ENCODE measurements at places on chromosomes 3 and 15.

GRCh38 chr3:44510000-44510368, 32.5 kb upstream of the ZNF445 start:
- no peak for DNase-seq

GRCh38 chr15:72934921-72935320, 117.3 kb upstream of the NEO1 start:
- DNase-seq: no peak

- DNase-seq: no peak
Observed at GRCh38 chr3:147620906-147621305, 211.7 kb downstream of the ZIC1 start.

GRCh38 chr3:128801779-128802380, 75.9 kb downstream of the RAB7A start:
- no peak for DNase-seq

DNA sequence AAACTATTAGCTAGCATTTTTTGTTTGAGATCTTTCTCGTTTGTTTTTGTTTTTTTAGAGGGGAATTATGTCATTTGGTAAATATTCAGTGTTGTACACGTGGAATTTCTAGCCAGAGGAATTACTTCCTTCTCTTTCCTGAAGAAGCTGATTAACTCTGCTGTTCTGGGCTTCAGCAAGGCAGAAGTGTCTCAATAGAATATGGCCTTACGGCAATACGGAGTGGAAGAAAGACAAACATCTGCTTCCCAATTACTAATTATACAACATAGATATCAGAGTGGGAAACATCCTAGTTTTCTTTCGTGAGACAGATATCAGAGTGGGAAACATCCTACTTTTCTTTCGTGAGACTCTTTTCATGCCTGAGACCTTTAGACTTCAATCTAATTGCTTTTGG, 11.9 kb downstream of the P3H2 start:
- DNase-seq: no peak

DNA sequence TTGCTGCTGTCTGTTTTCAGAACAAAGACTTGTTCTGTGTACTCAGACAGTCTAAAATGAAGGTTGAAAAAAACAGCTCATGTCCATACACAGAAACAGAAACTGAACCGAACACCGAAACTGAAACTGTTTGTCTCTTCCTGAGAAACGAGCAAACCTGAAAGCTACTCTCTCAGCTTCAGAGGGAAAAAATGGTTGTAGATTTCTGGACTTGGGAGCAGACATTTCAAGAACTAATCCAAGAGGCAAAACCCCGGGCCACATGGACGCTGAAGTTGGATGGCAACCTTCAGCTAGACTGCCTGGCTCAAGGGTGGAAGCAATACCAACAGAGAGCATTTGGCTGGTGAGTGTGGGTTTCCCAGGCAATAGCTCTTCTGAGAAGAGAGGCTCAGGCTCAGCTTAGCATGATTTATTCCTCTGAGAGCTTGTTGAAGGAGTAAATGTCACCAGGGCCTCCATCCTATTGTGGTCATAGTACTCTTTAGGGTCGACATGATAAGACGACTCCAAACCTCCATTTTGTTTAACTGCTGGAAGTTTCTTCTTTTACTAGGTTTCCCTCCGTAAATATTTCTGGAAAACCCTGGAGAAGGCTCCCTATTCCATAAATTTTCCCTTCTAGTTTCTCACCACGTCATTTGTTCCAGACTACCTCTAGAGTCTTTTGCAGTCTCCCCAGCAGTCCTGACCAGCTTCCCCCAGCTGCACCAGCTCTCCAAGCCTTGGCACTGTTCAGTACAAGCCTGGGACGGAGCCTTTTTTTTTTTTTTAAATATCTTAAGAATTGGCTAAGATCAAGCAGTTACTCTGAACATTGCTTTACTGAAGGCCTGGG, at the start of gene RTP4:
RTP4 (plus strand) TSS at position 135 of the 838 bp plus-strand sequence; CDS start at position 192, 57 bp downstream.
- DNase-seq: no peak

DNA sequence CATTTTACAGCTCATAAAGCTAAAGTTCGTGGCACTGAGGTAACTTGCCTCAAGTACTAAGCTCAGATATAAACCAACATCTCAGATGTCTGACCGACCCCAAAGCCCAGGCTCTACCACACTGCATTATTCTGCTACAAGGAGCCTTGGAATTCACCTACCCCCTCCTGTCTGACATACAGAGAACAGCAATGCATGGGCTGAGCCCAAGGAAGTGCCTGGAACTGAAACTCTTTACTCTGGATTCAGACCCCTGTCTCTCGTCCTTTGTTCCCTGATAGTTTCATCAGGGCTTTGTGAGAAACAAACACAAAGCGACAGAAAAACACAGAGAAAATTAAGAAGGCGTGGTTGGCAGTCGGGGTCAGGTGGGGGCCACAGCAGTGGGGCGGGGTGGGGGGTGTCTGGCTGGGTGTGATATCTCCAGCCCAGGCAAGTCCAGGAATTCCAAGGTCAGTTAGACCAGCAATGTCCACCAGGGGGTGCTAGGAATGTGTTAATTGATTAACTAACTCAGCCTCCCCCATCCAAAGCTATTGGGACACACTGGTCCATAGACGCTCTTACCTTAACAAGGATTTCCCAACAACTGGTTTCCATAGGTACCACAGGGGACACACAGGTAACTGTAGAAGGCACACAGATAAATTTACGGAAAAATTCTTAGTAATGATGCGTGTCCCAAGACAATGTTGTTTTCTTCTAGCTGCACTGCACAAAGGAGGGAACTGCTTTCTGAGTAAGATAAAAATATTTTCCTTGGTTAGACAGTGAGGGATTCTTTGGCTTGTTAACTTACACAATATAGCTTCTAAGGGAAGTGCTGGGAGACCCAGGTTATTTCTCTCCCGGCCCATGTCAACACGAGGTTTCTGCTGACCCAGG, 18.8 kb upstream of the SSUH2 start:
- DNase-seq: no peak

GRCh38 chr3:12577379-12577778, 20.5 kb downstream of the MKRN2 start:
- no peak for DNase-seq

GRCh38 chr15:36905908-36906307, 194.4 kb downstream of the MEIS2 start:
- no peak for DNase-seq

DNA sequence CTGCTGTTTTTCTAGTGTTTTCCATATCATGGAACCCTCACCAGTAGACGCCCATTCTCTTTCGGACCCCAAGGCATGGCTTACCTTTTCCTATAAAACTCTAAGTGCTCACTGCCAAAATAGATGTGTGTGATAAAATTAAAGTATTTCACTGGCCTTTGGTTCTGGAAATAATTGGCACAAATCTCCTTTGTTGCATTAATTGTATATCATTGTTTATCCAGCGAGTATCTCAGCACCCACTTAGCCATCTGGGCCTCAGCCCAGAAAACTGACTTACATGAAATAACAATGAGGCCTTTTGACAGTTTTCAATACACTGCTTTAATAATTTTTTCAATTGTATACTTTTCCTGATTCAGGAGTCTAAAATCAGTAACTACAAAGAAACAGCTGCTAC, 105.1 kb downstream of the MECOM start:
- no peak for DNase-seq

GRCh38 chr15:89972085-89972484, 29.0 kb upstream of the ZNF710 start:
- DNase-seq: no peak

DNA sequence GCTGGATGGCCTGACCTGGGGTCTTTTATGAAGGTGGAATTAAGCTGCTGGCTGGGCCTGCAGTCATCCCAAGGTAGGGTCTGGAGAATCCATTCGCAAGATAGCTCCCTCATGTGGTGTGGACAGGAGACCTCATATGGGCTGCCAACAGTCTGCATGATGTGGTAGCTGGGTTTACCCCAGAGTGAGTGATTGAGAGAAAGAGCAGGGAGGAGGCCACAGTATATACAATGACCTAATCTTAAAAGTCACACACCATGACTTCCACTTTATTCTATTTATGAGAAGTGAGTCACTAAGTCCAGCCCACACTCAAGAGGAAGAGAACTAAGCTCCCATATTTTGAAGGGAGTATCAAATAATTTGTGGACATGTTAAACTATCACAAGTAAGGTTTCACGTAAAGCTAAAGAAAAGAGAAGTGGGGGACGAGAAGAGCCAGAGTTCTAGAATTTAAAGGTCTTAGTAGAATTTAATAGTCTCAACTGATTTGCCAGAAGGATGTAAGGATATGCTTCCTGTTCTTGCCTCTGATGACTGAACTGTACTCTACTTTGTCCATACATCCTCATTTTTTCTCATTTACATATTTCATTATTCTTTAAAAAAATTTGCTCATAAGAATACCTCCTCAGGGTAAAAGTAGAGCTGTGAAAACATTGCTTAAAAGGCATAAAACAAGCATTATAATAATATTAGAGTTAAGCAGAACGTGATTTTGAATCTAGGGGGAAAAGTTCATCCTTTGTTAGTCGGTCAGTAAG, 184.4 kb downstream of the PEX5L start:
- DNase-seq: no peak

- DNase-seq: no peak
Observed at GRCh38 chr3:165505657-165506056, 309.5 kb upstream of the SLITRK3 start.

DNA sequence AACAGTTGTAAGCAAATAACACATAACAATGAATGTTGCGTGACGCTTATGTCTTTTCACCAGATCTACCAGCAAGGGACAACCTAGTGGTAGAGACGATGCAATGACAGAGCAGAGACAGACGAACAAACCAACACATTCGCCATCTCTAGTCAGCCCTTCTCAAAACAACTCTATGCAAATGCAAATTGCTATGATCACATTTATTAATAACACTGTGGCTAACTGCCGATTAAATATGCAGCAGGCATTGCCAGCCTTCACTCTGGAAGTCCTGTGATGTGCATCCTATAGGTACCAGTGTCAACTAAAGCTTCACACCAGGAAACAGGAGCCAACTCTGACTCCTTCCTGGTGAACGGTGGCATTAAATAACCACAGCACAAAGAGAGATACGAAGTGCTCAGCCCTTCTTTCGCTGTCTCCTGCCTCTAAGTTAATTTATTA, 94.2 kb downstream of the FOXP1 start:
- no peak for DNase-seq

- no peak for DNase-seq
Observed at GRCh38 chr3:72887343-72887704, 522 bp upstream of the GXYLT2 start.

GRCh38 chr3:133753779-133754164, 7.6 kb downstream of the TF start:
- DNase-seq: no peak

DNA sequence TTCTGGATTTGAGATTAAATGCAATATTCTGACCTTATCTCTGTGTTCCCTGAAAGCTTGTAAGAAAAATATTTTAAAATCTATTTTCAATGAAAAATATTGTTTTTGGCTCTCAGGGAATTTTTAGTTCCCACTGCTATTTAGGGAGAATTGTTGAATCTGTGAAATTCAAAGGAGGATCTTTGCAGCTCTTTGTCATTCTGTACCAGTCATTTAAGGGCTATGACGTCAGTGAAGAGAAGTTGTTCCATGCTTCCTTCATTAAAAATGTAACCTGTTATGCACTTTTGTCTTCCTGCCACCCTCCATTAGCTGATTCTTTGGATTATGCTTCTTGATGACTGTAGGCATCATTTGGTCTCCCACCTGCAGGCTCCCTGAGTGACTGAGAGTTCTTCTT, 427.8 kb upstream of the C2CD4B start:
- no peak for DNase-seq

- DNase-seq: no peak
Observed at GRCh38 chr3:32238453-32239306, at the start of gene CMTM8. CMTM8 (plus strand) TSS chr3:32238680; CDS start chr3:32238973, 293 bp downstream.

DNA sequence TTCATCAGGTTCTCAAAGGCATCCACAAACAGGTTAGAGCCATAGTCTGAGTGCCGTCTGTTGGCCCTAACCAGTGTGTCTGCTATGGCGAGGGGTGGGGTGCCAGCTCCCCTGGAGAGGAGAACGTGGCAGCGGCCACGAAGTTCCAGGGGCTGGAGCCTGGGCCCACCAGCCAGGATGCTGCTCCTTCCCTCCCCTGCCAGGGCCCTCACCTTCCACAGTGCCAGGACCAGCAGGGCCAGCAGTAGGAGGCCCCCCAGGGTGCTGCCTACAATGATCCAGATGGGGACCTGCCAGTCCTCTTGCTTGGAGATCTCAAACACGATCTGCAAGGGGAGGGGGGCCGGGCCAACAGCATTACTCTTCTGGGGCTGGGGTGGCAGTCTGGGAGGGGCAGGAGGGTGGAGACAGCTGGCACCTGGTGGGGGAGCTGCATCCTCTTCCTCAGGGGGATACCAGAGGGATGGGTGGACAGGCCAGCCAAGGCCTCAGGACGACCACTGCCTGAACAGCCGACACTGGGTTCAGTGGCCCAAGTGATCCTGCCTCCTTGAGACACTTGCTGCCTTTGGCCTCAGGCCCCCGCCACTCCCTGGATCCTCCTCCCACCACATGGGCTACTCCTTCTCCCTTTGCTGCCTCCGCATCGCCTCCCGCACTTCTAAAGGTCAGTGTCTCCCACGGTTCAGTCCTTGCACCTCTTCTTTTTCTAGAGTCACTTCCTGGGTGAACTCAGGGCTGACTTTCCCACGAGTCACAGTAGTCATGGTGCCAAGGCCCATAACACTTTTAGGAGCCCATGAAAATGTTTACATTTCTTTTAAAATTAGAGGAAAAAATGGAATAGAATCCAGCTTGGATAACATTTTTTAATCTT, 26.3 kb downstream of the FEM1B start:
- no peak for DNase-seq

DNA sequence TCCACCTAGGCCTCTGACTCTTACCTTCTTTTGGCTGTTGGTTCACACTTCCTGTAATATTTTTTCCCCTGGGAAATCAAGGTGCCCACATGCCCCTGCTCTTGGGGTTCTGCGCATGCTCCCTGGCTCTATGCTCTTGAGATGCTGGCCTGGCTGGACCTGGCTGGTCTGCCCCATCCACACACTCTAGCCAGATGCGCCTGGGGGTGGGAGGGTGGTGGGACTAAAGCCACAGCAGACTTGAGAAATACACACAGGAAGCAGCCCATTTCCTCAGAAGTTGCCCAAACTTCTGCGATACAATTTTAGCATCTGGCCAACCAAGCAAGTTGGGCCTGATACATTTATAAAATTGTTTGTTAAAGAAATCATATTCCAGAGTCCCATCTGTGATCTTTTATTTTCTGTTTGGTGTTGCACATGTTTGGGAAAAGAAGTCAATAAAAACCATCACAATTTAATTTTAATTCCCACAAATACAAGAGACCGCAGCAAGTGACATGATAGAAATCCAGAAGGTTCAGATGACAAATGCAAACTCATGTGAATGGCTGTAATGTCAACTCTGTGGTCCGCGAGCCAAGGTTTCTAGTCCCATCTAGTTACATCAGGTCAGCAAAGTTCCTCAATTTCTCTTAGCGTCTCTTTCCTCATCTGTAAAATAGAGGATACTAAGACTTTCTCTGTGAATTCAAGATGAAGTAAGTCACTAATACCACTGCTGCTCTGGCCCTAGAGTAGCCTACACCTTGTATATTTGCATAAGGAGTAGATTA, 55.9 kb upstream of the MEF2A start:
- no peak for DNase-seq

GRCh38 chr15:96070636-96071035, 259.9 kb upstream of the NR2F2 start:
- DNase-seq: no peak
